WTC11 (cell line): ENCODE measurements at places on chromosomes 4 and X.

DNA sequence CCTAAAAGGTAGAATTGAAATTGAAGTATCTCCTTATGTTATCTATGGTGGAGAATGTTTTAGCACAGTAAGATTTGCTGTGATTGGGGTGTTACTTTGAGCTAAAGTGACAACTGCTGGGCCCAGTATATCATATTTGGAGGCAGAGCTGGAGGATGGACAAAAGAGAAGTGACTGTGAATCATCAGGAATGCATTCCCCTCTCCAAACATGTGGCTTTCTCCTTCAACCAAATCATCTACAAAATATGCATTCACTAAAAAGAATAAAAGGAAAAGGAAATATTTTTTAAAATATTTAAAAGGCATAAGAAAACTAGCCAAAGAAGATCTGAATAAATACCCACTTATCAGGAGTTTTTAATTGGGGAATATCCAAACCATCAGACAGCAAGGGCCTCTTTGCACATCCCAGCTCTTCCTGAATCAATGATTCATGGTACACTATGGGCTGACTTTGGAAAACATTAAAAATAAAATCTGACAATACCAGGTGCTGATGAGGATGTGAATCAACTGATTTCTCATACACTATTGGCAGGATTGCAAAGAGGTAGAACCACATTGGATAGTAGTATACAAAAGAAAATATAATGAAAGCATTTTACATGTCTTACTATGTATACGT is 671.7 kb upstream of the NR3C2 start:
- no peak for DNase-seq

- DNase-seq = no peak
Observed at GRCh38 chr4:16029262-16029661, 54.6 kb downstream of the PROM1 start.

DNA sequence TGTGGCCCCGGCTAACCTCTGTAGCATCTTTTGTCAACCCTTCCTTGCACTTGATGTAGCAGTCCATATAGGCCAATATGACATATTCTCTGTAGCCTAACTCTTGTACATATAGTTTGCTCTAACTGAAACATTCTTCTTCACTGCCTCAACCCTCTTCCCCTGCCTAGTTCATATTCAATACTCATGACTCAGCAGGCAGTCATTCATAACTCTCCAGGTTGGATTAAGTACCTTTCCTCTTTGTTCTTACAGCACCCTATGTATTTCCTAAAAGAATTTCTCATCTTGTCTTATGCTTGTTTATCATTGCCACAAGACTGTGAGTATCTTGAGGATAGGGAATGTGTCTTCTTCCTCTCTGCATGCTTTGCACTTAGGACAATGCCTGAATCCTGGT is 76.9 kb downstream of the TMLHE start:
- DNase-seq = no peak

GRCh38 chr4:91681091-91681490 is 622.7 kb upstream of the GRID2 start:
- DNase-seq = no peak

GRCh38 chr4:73312967-73313366 is 54.4 kb upstream of the ANKRD17 start:
- no peak for DNase-seq

DNA sequence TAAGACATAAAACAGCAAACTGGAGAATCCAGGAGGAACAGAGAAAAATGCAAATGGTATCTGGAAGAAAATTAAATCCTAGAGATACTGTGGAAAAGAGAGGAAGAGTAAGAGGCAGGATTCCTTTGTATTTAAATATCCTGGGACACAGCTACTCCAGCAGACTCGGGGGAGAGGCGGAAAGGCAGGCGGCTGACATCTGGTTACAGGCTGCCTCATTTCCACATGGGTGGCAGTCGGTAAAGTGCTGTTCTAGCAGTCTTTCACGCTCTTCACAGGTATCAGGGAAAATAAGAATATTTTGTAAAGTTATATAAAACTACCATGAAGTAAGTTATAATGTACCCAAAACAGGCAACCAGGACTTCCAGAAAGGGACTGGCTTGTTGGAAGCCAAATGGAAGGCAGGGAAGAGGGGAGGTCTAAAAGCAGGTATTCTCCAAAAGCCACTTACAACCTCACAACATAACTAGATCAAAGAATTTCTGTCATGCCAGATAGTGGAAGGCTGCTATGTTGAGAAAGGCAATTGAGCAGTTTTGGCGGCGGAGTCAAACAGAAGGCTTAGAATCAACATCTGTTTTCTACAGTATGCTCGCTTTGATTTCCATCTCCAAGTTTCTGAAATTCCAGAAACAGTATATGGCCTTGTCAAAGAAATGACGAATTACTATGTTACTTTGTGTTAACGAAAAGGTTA is 1.3 kb upstream of the TIGD2 start:
- no peak for DNase-seq

DNA sequence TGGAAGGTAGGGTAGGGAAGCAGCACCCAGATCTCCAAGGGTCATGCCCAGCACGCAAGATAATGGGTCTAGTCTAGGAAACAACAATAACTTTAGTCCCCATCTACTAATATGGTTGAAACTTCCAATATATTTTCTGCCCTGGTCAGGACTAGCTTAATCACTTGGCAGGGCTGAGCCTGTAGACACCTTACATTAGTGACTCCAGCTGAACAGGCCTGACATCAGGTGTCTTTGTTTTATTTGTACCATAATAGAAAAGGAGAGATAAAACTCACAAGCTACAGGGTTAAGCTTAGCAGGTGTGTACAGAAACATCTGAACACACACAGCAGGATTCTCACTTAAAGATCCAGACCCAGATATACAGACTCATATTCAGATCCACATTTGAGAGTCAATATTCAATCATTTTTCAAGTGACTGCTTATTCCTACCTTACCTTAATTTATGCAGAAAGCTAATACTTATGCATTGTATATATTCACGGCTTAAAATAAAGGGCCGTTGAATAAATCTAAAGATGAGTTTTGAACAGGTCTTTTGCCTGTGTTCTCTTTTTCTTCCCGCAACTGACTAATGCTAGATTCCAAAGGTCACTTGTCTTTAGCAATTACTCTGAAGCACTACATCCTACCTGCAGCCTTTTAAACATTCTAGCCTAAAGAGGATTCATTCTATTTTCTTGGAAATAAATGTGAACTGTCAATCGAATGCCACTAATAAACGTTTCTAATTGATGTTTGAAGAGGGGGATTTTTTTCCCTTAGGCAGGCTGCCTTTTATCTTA is 745.3 kb downstream of the RPA4 start:
- DNase-seq = no peak

- DNase-seq = no peak
Observed at GRCh38 chr4:128427832-128428366, 140.3 kb upstream of the PGRMC2 start.

DNA sequence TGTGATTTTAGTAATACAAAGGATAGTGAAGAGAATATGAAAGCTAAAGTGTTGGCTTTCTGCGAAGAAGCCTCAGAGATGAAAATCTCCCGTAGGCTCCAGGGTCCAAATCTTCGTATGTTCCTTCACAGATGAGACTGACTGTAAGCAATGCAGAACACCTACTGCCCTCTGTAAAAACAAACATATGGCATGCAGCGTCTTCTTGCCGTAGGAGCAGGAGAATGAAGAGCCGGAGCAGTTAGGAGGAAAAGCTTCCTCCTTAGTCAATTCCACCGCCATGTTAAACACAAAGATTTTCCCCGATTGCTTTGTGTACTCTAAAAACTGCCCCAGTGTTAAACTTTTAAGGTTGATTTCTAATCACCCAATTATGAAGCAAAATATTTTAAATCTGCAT is 22.5 kb downstream of the RWDD4 start:
- DNase-seq = no peak

GRCh38 chrX:10401239-10401638 is 219.1 kb downstream of the MID1 start:
- DNase-seq = no peak

DNA sequence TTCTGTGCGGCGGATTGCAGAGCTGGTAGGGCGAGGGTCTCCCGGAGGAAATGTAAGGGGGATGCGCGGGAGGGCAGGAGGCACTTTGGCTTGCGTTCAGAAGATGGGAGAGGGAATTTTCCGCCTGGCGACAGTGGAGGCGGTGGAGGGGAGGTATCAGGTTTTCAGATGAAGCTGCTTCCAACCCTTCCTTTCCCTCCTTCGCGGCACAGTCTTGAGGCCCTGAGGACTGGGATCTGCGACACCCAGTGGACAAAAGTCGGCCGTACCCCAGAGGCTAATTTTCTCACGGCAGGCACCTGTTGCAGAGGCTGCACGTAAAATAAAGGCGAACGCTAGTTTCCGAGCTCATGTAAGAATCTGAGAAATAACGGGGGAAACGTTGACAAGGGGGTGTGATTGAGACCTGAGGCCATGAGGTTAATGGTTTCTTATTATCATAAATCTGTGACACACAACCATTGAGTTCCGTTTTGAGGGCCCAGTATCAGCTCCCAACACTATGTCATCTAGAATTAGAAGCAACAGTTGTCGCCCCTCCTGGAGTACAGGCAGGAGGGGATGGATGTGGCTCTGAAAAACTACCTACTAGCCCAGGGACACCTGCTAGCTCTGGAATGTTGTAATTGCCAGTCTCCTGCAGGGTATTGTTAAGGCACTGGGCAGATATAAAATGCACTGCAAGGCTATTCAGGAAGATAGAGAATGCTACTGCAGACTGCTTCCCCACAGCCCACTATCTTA is 1.1 kb downstream of the ZCCHC18 start:
- DNase-seq = peak; percentile 63

- no peak for DNase-seq
Observed at GRCh38 chr4:139609647-139610046, 53.6 kb upstream of the SETD7 start.

DNA sequence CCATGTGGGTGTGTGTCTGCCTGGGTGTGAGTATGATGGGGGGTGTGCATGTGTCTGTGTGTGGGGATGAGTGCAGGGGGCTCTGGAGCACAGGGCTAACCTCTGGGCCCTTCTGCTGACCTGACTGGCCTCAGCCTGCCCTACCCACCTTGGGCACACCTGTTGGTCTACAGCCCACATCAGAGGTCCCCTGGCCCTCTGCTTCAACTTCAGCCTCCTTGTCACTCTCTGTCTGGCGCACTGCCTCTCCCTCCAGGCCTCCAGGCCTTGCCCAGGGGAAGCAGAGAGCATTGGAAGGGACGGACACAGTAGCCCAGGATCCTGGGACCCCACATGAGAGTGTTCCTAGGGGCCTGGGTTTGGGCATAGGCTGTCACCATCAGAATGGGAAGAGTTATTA is 115.4 kb downstream of the EFNB1 start:
- DNase-seq = no peak

DNA sequence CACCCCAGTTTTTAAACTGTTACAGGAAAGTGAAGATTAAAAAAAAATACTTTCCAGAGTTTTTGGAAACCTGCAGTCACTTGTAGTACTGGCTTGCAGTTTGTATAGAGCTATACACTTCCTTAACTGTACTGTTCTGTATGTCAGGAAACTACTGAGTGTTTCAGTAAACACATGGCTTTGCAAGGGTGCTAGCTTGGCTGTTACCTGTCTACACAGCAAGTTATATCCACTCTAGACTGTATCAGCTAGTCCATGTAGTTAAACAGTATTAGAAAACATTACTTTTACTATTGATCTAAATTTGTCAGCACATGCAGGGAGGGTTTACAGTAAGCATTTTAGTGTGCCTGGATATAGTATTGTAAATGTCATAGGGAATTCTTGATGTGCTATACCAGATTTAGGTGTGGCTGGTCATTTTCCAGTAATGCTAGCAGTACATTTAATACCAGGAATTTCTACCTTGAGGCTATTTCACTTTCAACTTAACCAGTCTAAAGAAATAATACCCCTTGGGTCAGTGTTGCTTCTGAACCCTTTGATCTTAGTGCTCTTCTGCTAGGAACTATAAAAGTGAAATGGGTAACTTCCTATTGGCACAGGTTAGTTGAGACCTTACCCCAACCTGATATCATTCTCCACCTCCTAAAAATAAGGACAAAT is 192.3 kb upstream of the ANKRD50 start:
- no peak for DNase-seq

DNA sequence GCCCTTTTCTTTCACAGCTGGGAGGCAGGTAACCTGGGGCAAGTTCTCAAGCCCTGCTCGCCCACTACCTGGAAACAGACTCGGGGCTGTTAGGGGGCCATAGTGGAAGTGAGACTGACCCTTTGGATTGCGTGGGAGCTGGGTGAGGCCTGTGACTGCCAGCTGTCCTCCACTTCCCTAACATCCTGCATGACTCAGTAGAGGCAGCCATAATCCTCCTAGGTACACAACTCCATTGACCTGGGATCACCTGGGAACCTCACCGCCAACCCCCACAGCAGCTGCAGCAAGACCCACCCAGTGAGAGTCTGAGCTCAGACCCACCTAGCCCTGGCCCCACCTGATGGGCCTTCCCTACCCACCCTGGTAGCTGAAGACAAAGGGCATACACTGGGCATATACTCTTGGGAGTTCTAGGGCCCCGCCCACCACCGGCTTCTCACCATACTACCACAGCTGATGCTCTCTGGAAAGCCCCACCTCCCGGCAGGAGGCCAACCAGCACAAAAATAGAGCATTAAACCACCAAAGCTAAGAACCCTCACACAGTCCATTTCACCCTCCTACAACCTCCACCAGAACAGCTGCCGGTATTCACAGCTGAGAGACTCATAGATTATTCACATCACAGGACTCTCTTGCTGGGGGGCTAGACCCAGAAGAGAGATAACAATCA is 61.1 kb upstream of the DCTD start:
- no peak for DNase-seq

GRCh38 chrX:39174772-39175417 is 373.6 kb downstream of the MID1IP1 start:
- no peak for DNase-seq

GRCh38 chr4:93178279-93178678 is 650.3 kb upstream of the ATOH1 start:
- no peak for DNase-seq

- no peak for DNase-seq
Observed at GRCh38 chr4:158824425-158825274, 55.8 kb downstream of the FNIP2 start.

DNA sequence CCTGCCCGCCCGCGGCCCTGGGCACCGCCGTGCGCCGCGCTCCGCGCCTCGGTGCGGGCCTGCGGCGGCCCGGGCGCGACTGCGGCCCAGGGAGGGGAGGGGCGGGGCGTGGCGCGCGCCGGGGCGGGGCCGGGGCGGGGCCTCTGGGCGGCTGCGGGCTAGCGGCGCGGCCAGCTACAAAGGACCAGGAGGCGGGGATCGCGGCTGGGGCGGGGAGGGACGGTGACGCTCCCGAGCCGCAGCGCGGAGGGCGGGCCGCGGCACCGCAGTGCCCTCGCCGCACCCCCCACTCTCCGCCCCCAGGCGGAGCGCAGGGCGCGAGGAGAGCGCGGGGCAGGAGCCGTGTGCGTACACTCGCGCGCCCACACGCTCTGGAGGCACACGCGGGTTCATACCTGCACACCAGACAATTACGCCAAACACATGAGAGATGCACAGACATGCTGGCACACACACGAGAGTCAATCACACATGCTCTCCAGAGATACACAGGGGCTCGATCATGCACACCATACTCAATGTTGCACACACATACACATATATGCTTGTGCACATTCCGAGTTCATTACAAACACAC is at the start of gene CRMP1:
Gene CRMP1 (minus strand): TSS at position 83 of the 577 bp plus-strand sequence. CDS start 117 bp downstream, outside the sequence.
- DNase-seq = peak; percentile 81

DNA sequence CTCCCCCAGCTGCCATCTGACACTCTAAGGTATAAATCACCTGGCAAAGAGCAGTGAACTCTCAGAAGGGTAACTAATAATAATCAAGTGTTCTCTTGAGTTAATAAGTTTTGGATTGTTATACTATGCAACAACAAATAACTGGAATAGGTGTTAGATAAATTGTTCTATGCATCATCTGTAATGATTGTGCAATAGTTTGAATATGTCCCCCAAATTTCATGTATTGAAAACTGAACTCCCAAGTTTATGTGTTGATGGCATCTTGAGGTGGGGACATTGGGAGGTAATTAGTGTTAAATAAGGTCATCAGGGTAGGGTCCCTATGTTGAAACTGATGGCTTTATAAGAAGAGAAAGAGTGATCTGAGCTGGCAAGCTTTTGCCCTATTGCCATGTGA is 272.7 kb upstream of the TAPT1 start:
- no peak for DNase-seq
